ENCODE measurements at places on chromosomes 3 and 15.

DNA sequence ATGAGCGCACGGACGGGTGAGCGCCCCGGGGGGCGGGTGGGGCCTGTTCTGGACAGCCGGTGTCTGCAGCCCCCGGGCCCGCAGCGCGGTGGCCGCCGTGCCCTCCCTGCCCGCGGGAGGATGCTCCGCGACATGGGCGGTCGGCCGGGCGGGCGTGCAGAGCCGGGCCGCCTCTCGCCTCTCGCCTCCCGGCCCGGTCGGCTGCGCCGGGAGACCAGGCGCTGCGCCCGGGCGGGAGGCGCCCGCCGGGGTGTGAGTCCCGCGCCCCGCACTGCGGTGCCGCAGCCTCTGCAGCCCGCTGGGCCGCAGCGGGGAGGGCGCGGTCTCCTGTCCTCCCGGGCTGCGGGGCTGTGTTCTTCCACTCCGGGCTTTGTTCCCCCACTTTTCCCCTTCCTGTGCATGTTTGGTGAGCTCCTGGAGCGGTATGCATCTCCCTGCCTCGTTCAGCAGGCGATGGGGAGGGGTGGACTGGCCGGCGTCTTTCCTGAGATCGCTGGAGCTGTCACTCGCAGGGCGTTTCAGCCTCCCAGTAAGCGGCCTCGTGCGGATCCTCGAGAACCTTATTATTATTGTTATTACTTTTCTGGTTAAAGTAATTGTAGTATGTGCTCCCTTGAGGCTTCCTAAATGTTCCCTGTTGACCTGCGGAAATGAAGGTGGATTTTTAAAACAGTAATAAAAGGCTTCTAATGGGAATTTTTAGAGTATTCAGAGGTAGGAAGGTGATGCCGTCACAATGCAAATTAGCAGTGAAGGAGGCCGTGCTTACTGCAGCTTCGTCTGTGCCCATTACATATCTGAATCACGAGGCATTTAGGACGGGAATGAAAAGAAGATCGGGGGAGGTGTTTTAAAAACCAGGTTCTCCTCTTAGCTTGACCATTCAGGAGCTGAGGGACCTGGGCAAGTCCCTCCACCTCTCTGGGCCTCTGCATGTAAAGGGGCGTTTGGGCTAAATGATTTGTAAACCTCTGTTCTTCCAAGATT lies 593 bp downstream of the TMOD2 start:
- DNase-seq: no peak

GRCh38 chr15:31799715-31800321 lies 230.5 kb upstream of the CHRNA7 start:
- DNase-seq: peak; percentile 48

DNA sequence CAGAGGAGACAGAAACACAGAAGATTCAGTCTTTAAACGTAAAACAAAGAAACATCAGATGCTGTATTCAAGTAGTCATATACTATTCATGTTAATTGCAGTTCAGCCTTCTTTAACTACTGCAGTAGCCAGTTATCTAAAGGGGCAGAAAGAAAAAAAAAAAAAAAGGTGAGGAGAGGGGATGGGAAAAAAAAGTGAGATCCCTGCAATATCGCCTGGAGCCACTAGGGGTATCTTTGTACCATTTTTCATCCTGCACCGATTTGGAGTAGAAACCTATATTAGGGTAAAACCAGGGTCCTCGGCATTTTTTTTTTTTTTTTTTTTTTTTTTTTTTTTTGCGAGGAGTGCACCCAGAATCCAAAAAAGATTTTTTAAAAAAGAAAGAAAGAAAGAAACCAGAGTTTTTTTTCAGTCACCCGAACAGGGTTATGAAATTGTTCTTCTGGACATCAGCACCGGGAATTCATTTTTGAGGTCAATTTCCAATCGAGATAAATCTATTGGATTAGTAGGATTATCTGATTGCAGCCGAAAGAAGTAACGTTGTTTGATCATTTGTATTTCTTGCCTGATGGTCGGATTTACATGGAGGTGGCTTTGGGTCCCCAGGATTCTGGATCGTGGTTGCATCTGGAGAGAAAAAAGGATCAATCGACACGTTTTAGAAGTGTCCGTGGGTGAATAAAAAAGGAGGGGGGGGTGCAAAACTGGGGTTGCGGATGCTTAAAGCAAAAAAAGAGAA lies 186.7 kb downstream of the NLGN1 start:
- peak; percentile 64 for DNase-seq

- DNase-seq: no peak
These were observed 419.8 kb upstream of the AZI2 start for GRCh38 chr3:28768439-28768838.

- no peak for DNase-seq
These were observed 5.2 kb upstream of the GATA2 start for GRCh38 chr3:128498127-128498626.

DNA sequence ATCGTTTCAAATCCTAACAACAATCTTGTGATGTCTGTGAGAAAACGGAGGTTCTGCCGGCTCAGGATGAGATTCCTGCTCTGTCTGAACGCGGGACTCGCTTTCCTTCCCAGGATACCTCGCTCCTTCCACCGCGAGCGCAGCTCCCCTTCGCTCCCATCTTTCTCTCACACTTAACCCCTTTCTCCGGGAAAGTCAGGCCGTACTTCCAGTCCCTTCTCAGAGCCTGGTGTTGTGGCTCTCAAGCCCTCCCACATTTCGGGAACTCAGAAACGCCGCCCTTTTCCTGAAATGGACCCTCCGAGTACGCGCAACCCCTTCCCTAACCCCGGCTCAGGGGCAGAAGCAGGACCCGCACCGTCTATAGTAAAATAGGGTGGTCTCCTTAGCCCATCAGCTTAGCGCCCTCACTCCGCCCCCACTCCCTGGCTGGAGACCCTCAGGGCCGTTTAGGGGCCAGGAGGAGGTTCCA lies 378 bp upstream of the FEM1B start:
- DNase-seq: peak; percentile 62

DNA sequence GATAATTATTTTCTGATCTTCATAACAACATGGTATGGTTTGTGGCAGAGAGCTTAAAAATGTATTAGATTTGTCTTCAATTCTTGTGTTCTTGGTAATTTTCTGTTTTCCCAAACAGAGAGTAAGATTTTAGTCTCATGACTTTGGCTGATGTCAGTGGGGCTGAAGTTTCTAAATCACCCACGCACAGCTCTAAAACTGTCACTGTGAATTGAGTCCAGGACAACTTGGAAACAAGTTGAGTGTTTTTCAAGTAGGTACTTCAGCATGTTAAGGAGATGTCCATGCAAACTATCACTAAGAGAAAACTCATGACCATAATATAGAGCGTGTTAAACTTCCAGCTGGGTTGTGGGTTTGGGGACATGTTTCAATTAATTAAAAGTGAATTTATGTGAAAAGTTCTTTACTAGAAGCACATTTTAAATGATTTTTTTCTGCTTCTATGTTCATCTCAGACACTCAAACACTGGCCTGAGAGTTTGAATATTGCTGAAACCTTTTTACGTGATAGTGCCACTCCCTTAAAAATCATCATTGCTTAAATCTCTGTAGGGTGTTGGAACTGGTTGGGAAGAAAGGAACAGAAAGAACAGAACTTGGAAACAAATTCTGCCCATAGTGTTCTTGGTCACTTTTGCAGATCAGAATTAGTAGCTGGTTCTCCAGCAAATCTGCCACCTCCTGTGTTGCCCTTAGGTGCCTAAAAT lies 89.8 kb downstream of the KLHL25 start:
- no peak for DNase-seq

DNA sequence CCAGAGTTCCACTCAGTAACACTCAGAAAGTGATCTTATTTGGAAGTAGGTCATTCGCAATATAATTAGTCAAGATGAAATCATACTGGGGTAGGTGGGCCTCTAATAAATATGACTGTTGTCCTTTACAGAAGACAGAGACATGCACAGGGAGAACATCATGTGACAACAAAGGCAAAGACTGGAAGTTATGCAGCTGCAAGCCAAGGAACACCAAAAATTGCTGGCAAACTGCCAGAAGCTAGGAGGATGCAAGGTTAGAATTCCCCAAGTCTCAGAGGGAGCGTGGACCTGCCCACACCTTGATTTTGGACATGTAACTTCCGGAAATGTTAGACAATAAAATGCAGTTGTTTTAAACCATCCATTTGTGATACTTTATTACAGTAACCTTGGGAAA lies 471.5 kb upstream of the AGTR1 start:
- DNase-seq: no peak
